ENCODE measurements at places on chromosomes 13 and 19.

DNA sequence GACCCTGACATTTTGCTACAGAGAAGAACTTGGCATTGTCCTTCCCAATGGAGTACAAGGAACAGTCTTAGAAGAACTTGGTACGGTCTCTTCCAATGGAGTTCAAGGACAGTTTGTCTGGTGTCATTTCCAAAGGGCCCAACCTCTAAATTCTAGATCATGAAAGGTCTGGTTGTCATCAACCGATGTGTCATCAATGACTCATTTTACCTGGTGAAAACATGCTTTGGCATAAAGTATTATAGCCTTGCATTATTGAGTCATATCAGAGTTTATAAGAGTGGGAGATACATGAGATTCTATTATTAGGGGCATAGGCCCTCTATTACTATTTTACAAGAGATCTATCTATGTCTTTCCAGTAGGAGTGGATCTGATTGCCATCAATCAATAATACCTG lies 4.3 kb downstream of the CYP2B6 start:
- no peak for DNase-seq

DNA sequence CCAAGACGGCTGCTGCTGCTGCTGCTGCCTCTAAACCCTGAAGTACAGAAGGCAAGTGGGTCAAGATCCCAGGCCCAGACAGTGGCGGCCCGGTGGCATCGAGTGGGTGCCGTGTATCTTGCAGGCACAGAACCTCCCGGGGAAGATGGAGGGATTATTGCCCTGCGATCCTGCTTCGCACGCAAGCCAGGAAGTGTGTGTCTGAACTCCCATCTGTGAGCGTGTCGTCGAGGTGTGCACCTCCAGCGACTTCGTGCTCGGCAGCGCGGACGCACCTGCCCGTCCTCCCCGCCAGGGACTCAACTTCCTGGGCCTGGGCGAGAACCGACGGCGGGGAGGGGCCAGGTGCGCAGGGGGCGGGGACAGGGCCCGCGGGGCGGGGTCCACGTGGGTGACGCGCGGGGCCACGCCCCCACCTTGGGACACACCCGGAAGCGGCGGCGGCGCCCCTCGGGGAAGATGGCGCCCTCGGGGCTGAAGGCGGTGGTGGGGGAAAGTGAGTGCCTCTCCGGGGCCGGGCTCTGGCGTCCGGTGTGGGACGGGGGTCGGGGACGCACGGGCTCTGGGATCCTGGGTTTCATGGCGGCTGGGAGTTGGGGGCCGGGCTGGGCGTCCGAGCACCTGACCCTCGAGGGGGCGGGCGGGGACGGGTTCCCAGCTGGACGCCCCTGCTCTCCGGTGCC lies at the start of gene STXBP2:
TSS of gene STXBP2 (plus strand) at position 420 of the 683 bp plus-strand sequence. CDS start at position 460, 40 bp downstream.
- DNase-seq = no peak

GRCh38 chr13:20833900-20834679 lies 60.3 kb upstream of the EEF1AKMT1 start:
- DNase-seq = no peak

DNA sequence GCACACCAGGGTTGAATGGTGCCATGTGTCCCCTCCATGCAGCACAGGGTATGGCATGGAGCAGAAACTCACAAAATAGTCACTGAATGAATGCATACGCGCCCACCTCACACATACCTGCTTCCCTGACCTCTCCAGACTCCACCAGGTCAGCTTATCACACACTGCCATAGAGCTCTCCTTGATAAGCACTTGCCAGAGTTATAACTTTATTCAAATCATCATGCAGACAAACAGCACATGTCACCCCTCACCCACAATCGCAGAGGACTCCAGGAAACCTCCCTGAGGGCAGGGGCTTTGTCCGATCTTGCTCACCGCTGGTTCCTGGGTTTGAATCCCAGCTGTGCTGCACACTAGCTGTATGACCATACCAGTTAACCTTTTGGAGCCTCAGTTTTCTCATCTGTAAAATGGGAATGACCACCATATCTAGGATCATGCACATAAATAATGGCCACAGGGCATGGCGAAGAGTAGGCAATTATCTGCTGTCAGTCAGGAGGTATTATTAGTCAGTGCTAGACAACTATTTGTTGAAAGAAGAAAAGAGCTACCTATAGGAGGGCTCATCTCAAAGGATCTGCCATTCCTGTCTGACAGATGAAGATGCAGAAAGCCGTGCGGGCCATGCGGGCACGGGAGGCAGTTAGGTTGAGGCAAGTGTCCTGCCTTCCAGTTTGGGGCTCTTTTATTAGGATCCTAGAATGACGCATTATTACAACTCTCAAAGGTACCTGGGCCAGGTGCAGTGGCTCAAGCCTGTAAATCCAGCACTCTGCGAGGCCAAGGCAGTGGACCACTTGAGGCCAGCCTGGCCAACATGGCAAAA lies 14.0 kb downstream of the XRCC1 start:
- DNase-seq = no peak

GRCh38 chr13:50915565-50915964 lies 6.0 kb downstream of the RNASEH2B start:
- DNase-seq = no peak

DNA sequence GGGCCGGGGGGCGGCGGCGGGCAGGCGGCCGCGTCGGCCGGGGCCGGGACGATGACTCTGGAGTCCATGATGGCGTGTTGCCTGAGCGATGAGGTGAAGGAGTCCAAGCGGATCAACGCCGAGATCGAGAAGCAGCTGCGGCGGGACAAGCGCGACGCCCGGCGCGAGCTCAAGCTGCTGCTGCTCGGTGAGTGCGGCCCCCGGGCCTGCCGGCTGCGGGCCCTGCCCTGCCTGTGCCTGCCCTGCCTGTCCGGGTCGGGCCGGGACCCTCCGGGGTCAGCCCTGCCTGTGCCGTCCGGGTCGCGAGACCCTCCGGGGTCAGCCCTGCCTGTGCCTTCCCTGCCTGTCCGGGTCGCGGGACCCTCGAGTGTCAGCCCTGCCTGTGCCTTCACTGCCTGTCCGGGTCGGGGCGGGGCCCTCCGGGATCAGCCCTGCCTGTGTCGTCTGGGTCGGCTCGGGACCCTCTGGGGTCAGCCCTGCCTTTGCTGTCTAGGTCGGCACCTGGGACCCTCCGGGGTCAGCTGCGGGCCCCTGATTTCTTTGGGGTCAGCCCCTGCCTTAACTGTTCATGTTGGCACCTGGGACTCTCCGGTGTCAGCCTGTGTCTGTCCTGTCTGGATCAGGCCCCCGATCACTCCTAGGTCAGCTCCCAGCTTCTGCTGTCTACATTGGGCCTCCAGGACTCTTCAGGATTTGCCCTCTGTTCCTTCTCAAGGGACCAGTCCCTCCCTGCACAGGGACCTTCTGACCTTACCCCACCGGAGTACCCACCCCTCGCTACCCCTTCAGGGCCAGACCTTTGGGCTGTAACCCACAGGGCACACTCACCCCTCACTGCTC lies 659 bp downstream of the GNA11 start:
- DNase-seq = no peak

- no peak for DNase-seq
These were observed 30.2 kb downstream of the UPF1 start for GRCh38 chr19:18861917-18862316.

DNA sequence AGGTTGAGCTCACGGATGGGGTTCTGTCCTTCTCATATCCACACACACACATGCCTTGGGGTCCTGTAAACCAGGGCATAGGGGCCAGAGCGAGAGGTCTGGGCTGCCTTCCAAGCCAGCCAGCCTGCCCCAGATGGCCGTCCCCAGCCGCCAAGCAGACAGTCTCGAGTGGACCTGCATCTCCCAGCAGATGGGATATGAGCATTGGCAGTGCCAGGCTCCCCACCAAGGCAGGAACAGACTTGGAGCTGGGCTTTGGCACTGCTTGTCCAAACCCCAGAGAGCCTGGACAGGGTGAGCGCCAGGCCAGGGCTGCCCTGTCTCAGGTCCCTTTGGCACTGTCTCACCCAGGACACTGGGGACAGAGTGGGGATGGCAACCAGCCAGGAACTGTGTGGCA lies 130.4 kb downstream of the DPF1 start:
- DNase-seq = peak; percentile 44

GRCh38 chr19:10433131-10433536 lies 12.8 kb downstream of the PDE4A start:
- no peak for DNase-seq
